ENCODE measurements at places on chromosomes 12 and 14.

DNA sequence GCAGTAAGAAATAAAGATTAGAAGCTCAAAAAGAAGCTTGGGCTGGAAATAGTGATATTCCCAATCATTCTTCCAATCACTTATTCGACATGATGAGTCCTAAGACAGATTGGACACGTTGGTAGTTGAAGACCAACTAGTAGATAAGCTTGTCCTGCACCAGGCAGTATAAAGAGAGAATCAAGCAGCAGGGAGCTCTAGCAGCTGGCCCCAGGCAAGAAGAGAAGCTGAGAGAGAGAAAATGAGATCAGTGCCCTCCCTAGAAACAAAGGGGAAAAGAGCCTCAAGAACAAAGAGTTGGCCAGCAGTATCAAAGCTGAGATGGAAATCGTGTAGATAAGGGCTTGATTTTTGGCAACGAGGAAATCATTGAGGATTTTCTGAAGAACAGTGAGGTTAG, 20.6 kb downstream of the RASSF8 start:
- H3K4me3 ChIP-seq = no peak overlapping the region
- DNase-seq = no peak
- H3K4me1 ChIP-seq = peaks cover 51% of the 10 kb centered on the region
- H3K27me3 ChIP-seq = no peaks in the 10 kb centered on the region
- peak overlapping the region; percentile 7 for H3K27ac ChIP-seq

DNA sequence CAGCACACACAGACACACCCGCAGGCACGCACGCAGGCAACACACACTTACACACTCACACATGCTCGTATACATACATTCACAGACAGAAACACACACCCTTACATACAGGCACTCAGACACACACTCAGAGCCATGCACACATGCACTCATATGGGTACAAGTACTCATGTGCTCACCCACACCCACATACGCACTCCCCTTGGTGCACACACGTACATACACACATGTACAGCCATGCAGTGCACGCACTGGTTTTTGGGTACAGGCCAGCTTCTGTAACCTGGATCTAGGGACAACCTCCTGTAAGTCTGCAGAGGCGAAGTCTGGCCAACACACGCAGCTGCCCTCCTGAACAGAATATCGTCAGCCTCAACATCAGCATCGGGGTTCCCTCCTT, 221.3 kb upstream of the RTL1 start:
- H3K27ac ChIP-seq = no peak overlapping the region
- no peak for DNase-seq
- H3K36me3 ChIP-seq = no peaks in the 10 kb centered on the region

- no peak for DNase-seq
- peaks cover 14% of the 10 kb centered on the region for H3K4me1 ChIP-seq
- no peak overlapping the region for H3K27ac ChIP-seq
- H3K36me3 ChIP-seq = no peaks in the 10 kb centered on the region
- H3K27me3 ChIP-seq = no peaks in the 10 kb centered on the region
- no peak overlapping the region for H3K4me3 ChIP-seq
Measured at GRCh38 chr12:84996759-84997158, 39.3 kb downstream of the TSPAN19 start.

DNA sequence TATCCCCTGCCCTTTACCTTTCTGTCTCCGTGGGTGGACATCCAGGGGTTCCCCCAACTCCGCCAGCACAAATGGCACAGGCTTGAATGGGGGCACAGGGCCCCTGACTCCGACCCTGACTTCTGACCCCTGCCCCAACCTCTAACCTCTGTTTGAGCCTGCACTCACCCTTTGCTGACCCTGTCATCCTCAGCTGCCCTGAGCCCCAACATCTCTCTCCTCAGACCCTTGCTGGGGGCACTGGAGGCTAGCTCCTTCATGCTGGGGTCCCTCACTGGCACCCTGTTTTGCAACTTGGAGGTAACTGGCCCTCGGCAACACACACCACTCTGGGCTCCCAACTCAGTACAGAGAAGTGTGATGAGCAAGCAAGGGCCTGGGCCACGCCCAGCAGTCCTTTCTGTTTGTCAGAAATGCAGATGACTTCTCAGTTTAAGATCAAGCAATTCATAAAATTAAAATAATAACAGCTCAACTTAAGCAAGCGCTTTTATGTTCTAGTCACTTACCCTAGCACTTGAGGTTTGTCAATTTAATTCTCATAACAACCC, 2.1 kb downstream of the IFI27 start:
- H3K4me3 ChIP-seq = no peak overlapping the region
- no peak overlapping the region for H3K27ac ChIP-seq
- peaks cover 63% of the 10 kb centered on the region for H3K4me1 ChIP-seq
- H3K27me3 ChIP-seq = peaks cover 3% of the 10 kb centered on the region
- DNase-seq = no peak

DNA sequence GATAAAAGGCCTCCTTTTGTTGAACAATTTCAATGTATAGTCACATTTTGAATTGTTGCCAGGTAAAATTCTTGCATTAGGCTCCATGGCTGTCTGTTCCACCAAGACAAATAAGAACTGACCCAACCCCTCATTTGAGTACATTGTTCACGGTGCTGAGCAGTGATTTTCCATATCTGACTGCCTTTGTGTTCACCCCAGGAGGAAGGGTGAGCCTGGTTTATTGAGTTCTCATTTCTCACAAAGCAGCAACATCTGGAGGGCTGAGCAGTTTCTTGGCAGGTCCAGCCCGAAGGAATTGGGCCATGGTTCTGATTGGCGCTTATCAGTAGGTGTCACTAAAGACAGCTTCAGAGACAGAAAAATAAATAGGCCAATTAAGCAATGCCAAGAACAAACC, 149.1 kb downstream of the BMP4 start:
- H3K27me3 ChIP-seq = peaks cover 8% of the 10 kb centered on the region
- DNase-seq = no peak
- H3K4me1 ChIP-seq = no peaks in the 10 kb centered on the region
- H3K36me3 ChIP-seq = no peaks in the 10 kb centered on the region
- no peak overlapping the region for H3K4me3 ChIP-seq
- no peak overlapping the region for H3K27ac ChIP-seq

GRCh38 chr14:101595887-101596721, 34.8 kb downstream of the DIO3 start:
- H3K27ac ChIP-seq = peak overlapping the region; percentile 92
- H3K4me3 ChIP-seq = no peak overlapping the region
- no peaks in the 10 kb centered on the region for H3K36me3 ChIP-seq
- no peak for DNase-seq
- H3K27me3 ChIP-seq = peaks cover 27% of the 10 kb centered on the region
- peaks cover 5% of the 10 kb centered on the region for H3K4me1 ChIP-seq

- H3K4me1 ChIP-seq = peaks cover 14% of the 10 kb centered on the region
- no peak overlapping the region for H3K4me3 ChIP-seq
- no peak overlapping the region for H3K27ac ChIP-seq
Measured at GRCh38 chr12:728781-729180, 23.6 kb upstream of the WNK1 start.

GRCh38 chr12:112328456-112329124, 53.6 kb downstream of the HECTD4 start:
- no peaks in the 10 kb centered on the region for H3K36me3 ChIP-seq
- no peaks in the 10 kb centered on the region for H3K27me3 ChIP-seq
- no peaks in the 10 kb centered on the region for H3K4me1 ChIP-seq
- no peak overlapping the region for H3K27ac ChIP-seq
- no peak for DNase-seq
- H3K4me3 ChIP-seq = no peak overlapping the region

DNA sequence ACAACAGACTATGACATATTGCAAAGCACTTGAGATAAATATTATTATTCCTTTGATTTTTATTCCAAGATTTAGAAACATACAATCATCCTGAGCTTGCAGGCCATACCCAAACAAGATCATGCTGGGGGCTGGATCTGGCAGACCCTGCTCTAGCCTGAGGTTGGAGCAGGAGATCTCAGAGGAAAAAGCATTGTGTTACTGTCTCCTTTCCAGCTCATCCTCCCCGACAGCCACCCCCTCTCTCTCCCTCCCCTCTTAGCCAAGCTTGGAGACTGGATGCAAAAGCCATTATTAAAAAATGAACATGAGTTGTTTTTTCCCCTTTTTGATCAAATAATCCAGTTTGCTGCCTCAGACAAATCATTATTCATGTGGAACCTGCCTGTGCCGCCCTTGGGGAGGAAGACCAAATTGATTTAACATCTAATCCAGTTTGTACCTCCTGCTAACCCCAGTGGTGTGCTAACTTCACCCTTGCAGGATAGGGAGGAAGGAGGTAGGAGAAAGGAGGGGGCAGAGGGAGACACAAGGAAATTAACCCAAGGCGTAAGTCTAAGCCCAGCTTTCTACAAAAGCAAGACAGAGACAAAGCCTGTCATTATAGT, 565.8 kb upstream of the TBX3 start:
- peaks cover 19% of the 10 kb centered on the region for H3K4me1 ChIP-seq
- no peak overlapping the region for H3K27ac ChIP-seq
- no peak for DNase-seq
- H3K4me3 ChIP-seq = no peak overlapping the region

- H3K27me3 ChIP-seq = peaks cover 91% of the 10 kb centered on the region
- H3K4me1 ChIP-seq = peaks cover 47% of the 10 kb centered on the region
- no peaks in the 10 kb centered on the region for H3K36me3 ChIP-seq
- peak within 1 kb of the TSS; percentile 82 for H3K27ac ChIP-seq
Measured at GRCh38 chr12:26124446-26125399, at the start of gene BHLHE41. TSS of gene BHLHE41 (minus strand) at chr12:26125037. CDS start at chr12:26124779, 258 bp downstream.

DNA sequence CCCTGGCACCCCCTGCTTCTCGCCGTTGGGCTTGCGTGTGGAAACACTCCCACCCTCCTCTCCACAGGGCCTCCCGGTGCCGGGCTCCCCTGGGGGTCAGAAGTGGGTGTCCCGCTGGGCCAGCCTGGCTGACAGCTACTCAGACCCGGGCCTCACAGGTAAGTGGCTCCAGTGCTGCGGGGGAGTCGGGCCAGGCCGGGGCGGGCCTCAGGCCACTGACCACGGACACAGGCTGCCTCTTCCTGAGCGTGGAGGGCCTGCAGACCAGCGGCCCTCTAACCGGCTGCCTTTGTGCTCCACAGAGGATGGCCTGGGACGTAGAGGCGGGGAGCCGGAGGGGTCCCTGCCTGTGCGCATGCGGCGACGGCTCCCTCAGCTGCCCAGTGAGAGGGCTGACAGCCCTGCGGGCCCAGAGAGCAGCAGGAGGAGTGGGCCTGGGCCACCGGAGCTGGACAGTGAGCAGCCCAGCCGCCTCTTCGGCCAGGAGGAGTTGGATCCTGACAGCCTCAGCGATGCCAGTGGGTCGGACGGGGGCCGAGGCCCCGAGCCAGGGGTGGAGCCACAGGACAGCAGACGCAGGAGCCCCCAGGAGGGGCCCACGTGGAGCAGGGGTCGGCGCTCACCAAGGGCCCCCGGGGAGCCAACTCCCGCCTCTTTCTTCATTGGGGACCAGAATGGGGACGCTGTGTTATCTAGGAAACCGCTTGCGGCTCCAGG, 21.1 kb downstream of the CEP170B start:
- H3K4me1 ChIP-seq = peaks cover 10% of the 10 kb centered on the region
- H3K27ac ChIP-seq = no peak overlapping the region
- no peak overlapping the region for H3K4me3 ChIP-seq
